ENCODE measurements at places on chromosomes 16 and 17.

DNA sequence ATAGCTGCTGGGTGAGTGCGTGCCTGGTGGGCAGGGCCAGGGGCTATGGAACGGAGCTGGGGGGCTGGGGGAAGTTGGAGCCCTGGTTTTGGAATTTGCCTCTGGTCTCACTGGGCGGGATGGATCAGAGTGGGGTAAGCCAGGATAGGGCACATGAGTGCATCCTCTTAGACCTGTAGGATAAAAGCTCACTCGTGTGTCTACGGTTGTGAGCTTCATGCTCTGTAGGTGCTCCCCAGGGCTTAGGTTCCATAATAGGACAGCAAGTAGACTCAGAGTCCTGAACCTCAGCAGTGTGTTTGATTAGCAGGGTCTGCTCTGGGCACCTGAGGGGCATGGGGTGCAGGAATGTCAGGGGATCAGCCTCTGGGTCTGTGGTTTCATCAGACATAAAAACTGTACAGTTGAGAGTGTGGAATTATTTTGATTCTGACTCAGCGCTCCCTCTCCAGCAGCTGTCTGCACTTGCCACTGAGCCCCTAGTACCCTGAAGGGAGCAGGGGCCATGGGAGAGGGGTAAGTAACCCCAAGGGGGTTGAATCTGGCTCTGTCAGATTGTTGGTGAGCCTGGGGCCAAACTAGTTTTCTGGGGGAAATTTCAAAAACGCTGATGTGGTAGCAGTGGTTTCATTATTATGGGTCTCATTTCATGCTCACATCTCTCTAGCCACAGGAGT lies 84.2 kb upstream of the LGALS9 start:
- no peak for DNase-seq

- no peak for DNase-seq
Observed at GRCh38 chr17:3575511-3575910, 17.9 kb upstream of the TRPV3 start.

DNA sequence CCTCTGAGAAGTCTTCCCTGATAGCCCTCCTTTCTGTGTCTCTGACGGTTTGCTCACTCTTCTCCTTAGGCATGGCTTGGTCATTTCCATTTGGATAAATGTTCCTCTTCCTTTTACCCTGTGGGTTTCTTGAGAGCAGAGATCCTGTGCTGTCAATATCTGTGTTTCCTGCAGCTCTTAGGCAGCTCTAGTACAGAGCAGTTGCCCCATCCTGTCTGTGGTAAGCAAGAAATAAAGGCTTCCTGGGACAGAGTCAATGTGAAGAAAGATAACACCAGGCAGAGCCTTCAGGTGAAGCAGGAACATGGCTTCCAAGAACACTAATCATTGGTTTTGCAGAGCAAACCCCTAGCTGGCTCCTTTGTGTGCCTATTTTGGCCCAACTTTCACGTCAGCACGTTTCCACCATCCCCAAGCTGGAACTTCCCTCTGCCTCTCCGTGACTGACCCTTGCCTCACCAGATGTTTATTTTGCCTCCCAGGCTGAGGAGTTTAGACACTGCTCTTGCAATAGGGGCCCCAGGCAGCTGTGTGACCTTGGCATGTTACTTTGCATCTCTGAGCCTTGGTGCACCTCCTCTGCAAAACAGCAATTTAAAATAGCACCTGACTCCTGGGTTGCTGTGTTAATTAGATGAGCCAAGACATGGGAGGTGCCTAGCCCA lies 49.6 kb upstream of the SIAH1 start:
- no peak for DNase-seq

DNA sequence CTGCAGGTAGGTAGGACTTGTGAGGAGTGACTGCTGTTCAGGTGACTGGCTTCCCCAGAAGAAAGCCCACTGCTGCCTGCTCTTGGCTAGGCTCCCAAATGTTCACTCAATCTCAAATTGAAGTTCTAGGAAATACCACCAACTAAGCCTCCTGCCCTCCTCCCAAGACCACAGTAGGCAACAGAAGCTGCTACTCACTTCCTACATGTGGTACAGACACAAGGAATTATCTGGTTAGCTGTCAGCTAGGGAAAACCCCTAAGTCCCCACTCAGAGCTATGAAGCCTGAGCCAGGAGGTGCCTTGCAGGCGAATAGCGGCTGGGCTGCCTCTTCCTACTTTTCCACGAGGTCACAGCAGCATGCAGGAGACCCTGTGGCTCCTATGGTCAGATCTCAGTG lies 4.9 kb downstream of the FBXO39 start:
- no peak for DNase-seq

GRCh38 chr16:48279199-48279598 lies 31.9 kb upstream of the ABCC11 start:
- no peak for DNase-seq

DNA sequence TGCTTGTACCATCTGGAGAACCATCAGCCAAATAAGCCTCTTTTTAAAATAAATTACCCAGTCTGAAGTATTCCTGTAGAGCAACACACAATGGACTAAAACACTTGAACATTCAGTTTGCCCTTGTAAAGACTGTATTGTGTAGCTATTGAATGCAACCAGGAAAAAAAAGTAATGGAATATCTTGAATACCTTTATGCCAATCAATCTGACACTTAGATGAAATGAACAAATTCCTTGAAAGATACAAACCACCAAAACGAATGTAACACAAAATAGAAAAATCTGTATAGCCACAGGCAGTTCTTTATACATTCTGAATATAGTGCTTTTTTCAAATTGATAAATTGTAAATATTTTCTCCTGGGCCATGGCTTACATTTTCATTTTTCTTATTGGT lies 63.3 kb upstream of the KCNJ16 start:
- no peak for DNase-seq

DNA sequence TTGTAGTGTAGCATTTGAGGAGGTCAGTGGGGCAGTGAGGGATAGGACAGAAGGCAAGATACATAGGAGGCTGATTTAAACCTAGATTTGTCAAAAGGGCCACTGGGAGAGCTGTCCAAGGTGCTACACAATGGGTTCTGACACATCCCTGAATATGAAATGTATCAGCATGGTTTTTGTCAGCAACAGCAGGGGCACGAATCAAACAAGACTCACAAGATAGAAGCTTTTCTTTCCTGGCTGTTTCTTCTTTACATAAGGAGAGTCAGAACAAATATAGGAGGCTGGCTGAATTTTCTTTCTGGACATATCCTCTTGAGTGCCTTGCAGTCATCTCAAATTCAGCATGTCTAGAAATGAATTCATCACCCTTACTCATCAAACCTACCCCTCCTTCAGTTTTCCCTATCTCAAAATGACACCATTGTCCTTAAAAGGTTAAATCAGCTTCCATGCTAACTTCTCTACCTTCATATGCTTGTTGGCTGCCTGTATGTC lies 130.5 kb downstream of the NPIPB5 start:
- DNase-seq, result no peak

- no peak for DNase-seq
Observed at GRCh38 chr17:2894782-2895181, 98.5 kb downstream of the RAP1GAP2 start.

GRCh38 chr17:7484919-7485377 lies 782 bp downstream of the POLR2A start:
- DNase-seq, result no peak

GRCh38 chr16:50979806-50980620 lies 171.1 kb downstream of the SALL1 start:
- DNase-seq, result no peak

DNA sequence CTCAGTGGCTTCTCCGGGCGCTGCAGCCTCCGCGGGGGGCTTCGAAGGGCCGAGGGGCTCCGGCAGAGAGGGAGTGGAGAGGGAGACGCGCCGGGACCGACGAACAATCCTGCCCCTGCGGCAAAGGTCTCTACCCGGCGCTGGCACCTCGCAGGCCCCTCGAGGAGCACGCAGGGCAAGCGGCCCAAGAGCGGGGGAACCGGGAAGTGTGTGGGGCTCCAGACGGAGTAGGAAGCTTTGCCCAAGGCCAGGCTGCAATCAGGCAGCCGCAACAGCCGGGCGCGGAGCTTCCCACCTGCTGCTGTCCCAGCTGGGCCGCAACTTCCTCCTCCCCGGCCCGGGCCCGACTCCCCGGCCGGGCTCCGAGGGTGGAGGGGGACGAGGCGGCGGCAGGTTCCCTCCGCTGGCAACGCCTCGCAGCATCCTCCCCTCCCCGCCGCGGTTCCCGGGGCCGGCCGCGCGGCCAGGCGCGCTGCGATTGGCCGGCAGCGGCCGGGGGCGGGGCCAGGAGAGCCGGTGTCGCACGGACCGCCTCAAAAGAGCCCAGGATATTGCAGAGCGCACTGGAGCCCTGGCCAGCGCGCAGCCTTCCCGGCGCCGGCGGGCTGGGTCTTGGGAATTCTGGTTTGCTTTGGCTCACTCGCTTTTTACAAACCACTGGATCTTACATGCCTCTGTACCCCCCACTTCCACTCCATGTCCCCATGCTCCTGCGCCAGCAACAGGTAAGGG lies at the start of gene KCNJ2:
KCNJ2 (plus strand) TSS at position 556 of the 732 bp plus-strand sequence. CDS start 5,508 bp downstream, outside the sequence.
- no peak for DNase-seq

DNA sequence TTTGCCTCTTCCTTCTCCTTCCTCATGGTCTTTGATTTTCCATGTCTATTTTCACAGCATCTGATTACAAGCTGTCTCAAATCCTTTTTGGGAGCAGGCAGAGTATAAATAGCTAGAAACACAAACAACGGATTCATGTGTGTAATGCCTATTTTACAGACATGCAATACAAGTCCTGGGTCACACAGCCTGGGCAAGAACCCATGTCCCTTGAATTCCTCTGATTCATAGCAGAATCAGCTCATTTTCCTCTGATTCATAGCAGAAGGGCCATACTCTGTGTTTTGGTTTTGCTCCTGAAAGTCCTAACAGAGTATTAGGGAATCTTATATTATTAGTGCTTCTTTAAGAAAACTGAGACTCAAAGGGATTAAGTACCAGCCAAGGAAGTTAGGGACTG lies 71.3 kb downstream of the IRX5 start:
- no peak for DNase-seq

DNA sequence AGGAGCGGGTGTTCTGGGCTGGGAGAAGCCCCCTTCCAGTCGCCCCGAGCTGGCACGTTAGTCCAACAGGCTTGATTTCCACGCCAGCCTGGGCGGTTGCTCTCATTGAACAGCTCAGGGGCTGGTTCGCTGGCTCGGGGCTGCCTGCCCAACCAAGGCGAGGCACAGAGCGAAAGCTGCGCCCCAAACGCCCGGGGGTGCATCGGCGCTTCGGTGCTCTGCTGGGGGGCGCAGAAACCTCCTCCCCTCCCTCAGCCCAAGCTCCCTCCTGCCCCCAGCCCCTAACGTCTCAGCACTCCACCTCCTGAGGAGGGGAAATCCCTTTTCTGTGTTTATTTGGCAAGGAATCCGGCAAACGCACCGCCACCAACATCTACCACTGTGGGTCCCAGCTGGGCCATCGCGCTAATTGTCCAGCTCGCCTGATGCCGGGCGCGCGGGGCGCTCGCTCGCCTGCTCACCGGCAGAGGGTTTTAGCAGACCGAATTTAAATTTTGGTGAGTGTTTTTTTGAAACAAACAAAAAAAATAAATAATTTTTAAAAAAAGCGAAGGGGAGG lies 29.5 kb upstream of the RBFOX1 start:
- no peak for DNase-seq

- DNase-seq, result no peak
Observed at GRCh38 chr17:42541041-42541833, 5.2 kb downstream of the NAGLU start.

DNA sequence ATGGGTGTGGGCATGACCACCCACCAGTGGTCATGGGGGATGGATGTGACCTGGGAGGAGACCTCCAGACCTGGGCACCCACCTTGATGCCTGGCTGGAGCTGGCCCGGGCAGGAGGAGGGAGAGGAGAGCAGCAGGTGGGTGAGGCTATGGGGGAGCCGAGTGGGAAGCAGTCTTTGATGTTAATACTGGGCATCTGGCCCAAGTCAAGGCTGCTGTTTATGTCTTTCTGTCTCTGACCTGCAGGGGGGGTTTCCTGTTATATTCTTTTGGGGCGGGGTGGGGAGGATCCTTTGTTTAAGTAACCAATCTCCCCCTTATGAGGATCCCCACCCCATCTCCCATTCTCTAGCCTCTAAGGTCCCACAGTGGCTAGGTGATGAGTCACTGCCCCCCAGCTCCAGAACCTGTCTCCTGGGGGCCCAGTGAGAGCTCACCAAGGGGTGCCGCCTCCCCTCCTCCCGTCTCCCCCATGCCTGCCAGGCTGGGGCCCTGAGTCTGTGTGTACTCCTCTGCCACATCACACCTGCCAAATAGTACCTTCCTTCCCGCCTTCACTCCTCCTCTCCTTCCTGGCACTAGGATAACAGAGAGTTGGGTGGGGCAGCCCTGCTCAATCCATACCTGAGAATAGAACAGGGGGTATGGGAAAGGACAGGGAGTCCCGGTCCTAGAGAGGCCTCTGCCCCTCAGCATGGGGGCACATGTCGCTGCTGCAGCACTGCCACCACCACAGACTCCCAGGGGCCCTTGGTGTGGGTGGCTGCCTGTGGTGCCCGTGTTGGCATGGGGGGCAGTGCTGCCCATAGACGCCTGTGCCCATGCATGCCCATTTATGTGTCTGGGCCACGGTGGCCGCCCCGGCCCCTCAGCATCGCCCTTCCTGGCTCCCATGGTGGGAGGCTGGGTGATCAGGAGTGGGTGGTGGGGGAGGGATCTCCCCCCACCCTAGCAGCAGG lies 7.3 kb downstream of the THRA start:
- no peak for DNase-seq

- no peak for DNase-seq
Observed at GRCh38 chr17:58085039-58085715, 2.0 kb downstream of the DYNLL2 start.

- DNase-seq, result no peak
Observed at GRCh38 chr16:52070341-52071057, 476.4 kb downstream of the TOX3 start.

DNA sequence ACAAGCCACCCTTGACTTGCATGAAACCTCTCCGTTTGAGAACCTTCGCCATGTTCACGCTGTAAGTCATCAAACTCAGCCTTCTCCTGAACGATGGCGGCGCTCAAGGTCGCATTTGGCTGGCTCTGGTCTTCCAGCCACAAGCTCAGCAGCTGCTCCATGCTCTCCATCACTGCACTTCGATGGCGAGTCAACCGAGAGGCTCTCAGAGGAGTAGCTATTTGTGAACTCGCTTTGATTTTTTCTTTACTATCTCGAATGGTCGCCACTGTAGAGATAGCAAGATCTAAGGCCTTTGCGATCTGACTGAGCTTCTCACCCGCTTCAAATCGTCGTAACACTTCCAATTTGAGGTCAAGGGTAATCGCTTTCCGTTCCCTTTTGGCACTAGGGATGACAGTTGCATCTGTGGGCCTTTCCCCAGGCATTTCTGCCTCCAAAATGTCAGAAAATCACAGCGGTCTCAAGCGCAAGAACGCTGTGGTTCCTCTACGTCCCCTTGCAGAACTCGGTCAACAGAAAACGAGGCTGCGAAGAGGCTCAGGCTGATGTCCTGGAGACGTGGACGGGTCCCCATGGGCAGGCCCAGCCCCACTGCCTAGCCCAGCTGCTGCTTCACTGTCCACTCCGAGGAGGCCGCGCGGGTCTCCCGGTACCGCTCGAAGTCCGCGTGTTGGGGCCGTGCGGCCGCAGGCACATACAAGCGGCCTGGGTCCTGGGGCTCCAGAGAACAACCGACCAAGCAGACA lies 23.1 kb downstream of the DEF8 start:
- no peak for DNase-seq

GRCh38 chr16:70152578-70153302 lies 20.8 kb upstream of the CLEC18C start:
- no peak for DNase-seq

All from stimulated activated CD8-positive, alpha-beta memory T cell treated with anti-CD3 and anti-CD28 coated beads, Interleukin-7, amount 100 ng/mL, for 24 hours (primary cell).